ENCODE measurements at places on chromosomes 16 and 17.

GRCh38 chr16:73371584-73372319, 323.8 kb upstream of the ZFHX3 start:
- DNase-seq, result no peak

GRCh38 chr16:81004646-81005353, 1.9 kb downstream of the CMC2 start:
- DNase-seq, result no peak

DNA sequence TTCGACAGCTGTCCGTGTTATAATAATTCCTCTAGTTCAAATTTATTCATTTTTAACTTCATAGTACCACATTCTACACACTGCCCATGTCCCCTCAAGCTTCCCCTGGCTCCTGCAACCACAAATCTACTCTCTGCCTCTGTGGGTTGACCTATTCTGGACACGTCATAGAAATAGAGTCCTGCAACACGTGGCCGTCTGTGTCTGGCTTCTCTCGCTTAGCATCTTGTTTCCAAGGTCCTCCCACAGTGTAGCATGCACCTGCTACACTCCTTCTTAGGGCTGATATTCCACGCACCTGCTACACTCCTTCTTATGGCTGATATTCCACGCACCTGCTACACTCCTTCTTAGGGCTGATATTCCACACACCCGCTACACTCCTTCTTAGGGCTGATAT, 16.5 kb downstream of the SCGB1C2 start:
- DNase-seq, result no peak

DNA sequence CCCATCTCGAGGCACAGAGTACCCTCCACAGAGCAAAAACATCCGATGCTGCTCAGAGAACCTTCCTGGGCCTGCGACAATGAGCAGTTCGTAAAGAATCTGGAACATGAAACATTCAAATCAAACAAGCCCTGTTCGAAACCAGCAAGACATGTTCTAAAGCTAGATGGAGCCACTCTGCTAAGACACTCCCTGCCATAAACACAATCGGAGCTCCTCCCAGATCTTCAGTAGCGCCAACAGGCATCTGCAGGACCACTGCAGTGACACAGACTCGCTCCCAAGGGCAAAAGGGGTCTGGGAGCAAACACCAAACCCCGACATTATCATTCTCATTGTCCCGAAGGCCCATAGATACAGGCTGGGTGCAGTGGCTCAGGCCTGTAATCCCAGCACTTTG, 108.7 kb downstream of the ZFHX3 start:
- no peak for DNase-seq

DNA sequence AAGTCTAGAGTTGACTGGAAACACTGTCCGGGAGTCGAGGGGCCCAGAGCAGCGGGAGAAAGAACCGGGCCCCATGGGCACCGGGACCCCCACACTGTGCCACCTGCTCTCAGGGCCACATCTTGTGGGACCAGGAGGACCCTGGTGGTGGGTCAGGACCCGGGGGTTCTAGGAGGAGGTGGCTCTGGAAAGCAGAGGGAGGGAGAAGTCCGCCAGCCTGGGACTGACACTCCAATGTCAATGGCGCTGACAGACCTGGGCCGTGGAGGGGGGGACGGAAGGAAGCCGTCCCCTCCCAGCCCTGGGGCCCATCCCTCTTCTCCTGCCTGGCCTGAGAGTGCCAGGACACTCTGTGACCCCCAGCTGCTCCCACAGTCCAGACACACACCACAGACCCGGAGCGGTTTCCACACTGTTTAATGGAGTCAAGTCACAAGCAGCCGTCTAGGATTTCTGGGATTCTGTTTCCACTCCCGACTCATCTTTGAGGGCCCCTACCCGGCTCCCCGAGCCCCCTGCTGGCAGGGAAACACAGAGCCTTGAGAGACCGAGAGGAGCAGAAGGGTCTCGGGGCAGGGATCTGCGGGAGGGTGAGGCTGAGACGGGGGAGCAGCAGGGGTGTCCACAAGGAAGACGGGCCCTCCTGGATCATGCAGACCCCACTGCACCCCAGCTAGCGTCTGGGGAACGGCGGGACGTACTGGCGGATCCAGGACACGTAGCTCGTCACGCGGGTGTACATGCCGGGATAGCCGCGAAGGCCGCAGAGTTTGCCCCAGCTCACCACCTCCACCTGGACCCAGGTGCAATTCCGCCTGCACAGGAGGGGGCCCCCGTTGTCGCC, 23.5 kb upstream of the UBE2I start:
- no peak for DNase-seq

DNA sequence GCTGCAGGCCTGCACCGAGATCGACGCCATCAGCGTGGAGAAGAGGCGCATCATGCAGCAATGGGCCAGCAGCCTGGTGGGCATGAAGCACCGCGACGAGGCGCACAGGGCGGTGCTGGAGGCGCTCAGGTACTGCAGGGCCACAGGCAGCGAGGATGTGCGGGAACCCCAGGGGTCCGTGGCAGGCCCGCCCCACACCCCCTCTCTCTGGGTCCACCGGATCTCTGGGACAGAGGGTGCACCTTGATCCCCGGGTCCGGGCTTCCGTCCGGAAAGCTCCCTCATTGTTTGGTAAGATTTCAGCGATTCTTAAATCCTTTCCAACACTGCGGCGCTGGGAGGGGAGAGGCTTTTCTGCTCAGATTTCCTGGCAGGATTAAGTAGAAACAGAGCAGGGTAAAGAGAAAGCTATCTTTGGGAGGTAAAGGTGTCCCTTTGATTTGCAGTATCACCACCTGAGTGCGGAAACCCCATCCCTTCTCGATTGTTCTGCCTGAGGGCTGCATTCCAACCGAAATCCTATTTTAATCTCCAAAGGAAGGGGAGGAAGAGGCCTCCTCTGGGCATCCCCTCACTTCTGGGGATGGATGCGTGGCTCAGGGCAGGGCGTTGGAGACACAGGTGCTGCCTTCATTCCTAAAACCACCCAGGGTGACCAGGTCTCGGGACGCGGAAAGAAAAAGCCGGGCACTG, 29.2 kb downstream of the CCDC40 start:
- DNase-seq, result no peak

GRCh38 chr17:72930031-72930430, 162.5 kb downstream of the SLC39A11 start:
- no peak for DNase-seq

DNA sequence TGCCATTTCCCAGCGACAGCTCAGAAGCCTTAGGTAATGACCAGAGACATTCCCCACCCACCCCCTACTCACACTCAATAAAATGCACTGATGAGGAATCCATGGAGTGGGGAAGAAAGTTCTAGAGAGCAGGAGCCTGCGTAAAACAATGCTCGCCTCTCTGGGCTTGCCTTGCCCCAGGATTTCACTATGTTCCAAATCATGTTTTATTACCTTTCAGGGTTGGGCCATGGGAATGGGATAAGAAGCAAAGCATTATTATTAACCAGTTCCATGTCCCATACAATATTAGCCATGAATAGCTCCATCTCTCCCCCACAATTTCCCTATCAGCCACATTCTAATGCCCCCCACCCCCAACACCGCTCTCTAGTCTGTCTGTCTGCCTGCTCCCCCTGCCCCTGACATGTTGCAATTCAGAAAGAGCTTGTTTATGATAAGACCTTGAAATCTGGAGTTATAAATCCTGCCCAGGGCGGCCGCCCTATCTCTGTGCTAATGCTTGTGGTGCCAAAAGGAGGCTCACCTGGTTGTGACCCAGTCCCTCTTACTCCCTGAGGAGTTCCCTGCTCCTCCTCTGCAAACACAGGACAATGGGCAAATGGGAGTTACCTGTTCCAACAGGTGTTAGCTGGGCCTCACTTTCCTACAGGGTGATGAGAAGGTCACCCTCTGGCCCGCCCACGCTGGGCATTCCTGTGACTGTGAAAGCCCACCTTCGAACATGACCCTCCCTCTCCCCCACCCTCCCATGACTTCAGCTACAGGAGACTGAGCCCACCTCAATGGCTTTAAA, 28.0 kb upstream of the DDX52 start:
- no peak for DNase-seq

DNA sequence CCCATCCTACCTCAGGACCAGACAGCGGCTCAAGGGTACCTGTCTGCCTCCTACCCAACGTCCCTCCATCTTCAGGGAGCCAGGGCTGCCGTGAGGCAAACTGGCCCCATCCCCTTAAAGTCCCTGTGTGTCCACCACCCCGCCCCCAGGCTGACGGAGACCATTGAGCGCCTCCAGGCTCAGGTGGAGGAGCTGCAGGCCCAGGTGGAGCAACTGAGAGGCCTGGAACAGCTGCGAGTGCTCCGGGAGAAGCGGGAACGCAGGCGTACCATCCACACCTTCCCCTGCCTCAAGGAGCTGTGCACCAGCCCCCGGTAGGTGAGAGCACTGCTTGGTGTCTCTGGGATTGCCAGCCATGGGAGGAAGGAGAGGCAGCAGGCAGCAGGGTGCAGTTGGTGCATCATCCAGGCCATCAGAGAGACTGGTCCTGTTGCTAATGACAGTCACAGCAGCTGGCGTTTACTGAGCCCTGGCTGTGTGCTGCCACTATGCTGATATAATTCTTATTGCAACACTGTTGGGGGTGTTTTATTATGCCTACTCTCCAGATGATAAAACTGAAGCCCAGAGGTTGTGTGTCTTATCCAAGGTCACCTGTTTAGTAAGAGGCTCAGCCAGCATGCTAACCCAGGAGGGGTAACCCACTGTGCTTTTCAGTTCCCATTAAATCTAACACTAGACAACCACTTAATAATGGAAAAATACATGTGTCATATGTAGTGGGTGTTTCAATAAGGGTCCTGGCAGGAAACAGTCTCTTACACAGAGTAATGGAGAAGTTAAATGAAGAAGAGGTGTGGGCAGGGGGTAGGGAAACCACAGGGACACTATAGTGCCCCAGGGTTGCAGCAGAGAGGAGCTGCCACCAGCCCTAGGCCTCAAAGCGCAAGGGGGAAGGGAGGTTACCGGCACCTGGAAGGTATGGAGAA, 10.3 kb upstream of the MRPL58 start:
- DNase-seq, result no peak

DNA sequence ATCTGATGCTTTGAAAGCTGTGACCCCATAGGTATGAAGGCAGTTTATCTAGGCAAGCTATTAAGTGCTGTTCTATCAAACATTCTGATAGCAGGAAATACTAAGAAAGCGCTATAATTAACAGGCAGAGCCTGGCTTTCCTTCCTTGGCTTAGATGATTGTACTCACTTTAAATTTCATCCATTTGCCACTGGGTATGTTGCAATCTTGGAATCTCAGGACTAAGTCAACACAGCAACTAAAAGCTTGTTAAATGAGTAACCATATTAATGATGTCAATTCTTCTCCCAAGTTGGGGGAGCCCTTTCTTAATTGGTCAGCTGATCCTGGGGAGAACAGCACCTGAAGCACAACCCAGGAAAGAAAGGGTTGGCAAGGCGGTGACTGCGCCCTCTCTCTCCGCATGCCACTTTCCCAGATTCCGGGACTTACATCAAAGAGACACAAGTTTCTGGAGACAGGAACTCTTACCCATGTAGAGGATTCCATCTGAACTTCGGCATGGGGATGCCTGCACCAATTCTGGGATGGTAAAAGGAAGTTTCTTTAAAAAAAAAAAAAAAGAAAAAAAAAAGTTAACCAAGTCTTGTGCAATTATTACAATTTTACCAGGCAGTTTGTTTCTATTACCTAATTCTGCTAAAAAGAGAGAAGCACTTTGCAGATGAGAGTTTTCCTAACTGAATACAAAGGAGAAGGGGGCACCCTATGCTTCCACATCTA, 54.4 kb upstream of the ICAM2 start:
- DNase-seq, result no peak

GRCh38 chr17:7651665-7652387, 1.1 kb downstream of the ATP1B2 start:
- DNase-seq, result no peak

GRCh38 chr17:75587675-75588595, at the start of gene MYO15B:
Gene MYO15B (plus strand): TSS chr17:75587800. CDS start chr17:75588058, 258 bp downstream.
- no peak for DNase-seq

DNA sequence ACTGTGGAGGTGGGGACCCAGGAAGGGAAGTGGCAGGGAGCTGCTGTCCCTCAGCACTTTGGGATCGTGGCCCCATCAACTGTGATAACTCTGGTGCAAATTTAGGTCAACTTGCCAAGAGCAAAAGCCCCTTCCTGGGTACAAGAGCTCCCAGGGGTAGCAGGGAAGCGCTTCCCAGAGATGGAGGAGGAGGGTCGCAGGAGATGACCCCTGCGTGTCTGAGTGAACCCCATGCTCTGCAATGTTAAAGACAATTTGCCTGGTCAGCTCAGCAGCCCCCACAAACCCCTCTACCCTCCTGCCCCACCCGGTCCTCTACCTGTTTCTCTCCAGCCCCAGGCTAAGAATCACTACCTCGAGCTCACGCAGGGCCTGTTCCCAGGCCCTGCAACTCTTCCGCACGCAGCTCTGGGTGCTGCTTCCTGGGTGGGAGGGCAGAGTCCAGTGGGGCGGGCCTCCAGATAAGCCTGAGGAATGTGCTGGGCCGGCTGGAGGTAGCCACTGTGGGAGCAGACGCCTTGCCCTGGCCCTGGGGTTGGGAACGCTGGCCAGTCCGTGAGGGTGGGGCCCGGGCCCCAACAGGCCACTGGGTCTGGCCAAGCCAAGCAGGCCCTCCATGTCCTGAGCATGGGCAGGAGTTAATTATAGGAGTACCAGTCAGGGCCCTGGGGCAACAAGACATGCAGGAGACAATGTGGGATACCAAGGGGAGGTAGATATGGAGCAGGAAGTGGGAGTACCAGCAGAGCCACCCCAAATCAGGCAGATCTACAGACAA, 6.1 kb downstream of the DOK4 start:
- DNase-seq, result no peak

- no peak for DNase-seq
Observed at GRCh38 chr17:63950940-63951907, 19.1 kb upstream of the CD79B start.

DNA sequence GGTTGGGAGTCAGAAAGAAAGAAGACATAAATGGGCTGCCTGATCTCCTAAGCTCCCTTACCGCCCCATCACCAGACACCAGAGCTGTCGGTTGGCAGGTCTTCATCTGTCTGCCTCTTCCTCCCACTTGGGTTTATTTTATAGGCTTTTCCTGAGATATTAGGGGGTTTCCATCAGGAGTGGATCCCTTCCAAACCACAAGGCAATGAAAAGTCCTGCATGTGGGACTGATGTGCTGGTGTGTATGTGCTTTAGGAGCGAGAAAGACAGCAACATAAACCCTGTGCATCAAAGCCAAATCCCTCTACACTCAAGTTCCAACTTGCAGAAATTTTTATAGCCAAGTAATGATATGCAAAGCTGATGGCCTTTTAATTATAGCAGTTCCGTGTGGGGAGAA, 389.5 kb downstream of the SLC39A11 start:
- no peak for DNase-seq

DNA sequence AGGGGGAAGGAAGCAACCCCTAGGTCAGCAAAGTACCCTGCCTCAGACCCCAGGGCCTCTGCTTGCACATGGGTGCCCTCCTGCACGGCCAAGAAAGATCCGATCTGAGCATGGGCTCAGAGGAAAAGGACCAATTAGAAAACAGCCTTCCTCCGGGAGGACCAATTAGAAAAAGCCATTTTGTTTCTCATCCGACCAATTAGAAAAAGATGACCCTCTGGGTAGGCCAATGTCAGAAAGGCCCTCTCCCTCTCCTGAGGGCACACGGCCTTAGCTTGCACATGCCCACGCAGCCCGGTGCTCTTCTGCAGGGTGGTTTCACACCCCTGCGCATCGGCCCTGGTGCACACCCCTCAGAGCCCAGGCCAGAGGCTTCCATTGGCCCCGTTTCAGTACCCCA, 5.1 kb upstream of the CISD3 start:
- no peak for DNase-seq

Measured in GM18507 (cell line).